Activated CD8-positive, alpha-beta T cell treated with anti-CD3 and anti-CD28 coated beads, Interleukin-2, amount 10 ng/mL, durations not matched to agents 7 days and 5 days (primary cell): ENCODE measurements at places on chromosomes 5 and 9.

DNA sequence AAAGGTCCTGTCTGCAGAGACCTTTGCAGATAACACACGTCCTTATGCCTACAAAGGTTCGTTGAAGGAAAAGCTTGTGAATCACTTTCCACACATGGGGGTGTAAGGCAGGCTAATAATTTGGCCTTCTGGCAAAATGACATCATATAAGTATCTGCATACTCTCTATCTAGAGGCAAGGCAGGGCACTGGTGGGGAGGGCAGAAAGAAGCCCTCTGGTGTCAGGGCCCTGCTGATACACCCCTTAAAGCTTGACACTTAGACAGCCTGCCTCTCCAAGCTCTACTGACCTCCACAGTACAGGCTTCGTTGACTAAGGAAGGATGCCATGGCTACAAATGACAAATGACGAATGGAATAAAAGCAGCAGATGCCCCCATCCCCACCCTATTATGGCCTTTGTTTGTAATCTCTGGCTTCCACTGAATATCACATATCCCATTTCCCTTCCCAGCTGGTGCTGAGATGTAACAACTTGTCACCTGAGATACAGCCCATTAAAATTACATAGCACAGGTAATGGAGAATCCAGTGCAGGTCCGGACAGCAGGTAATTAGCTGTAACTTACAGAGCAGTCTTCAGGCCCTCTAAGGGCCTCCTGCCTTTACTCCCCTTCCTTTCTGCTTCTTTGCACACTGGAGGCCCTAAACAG is 76.9 kb upstream of the IFNK start:
- DNase-seq = no peak

DNA sequence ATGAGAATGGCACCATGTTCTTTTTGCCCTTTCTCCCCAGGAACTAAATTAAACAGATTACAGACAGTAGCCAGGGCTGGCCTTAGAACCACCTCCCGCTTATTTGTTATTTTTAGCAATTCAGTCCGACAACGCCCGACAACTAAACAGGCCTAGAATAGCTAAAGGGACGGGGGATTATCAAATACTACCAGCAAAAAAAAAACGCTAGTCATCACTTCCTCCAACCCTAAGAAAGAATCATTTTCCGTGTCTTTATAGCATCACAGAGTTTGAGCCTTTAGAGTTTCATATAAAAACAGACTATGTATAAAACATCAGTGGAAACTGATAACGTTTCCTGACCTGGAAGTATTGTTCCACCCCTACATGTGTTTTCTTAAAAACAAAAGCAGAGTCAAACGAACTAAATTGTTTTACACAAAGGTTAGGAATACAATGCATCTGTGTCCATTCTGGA is 35.3 kb downstream of the PFDN1 start:
- DNase-seq = no peak

- no peak for DNase-seq
Observed at GRCh38 chr5:88863523-88863922, 19.5 kb downstream of the MEF2C start.

GRCh38 chr5:154626876-154627557 is 128.2 kb upstream of the LARP1 start:
- DNase-seq = no peak

- no peak for DNase-seq
Observed at GRCh38 chr5:2724831-2725230, 26.6 kb downstream of the IRX2 start.

- DNase-seq = no peak
Observed at GRCh38 chr5:110854200-110854599, 115.4 kb downstream of the SLC25A46 start.

DNA sequence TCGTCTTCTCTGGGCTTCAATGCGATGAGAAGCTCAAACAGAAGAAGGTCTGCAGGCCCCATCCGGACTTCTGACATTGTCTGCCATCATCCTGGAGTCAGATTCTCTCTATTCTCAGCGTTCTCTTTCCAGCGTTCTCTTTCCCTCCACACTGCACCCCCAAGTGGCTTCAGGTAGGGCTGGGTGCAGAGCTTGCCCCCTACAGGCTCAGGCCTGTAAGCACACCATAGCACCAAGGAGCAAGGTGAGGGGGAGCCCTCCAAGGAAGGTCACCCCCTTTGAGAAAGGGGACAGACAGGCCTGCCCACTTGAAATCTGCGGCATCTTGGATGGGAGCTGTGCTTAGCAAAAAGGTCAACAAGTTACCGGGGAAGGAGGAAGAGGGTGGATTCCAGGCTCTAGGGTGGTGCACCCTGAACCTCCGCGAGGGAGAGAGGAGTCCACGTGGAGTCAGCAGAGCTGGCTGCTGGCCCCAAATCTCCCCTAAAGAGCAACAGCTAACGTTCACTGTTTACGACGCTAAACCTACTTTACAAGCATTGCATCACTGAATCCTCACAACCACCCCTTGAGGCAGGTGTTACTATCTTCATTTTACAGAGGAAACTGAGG is 27.5 kb downstream of the GPX3 start:
- peak; percentile 46 for DNase-seq

- DNase-seq = no peak
Observed at GRCh38 chr5:170892196-170892595, 30.4 kb downstream of the RANBP17 start.
